ENCODE measurements at places on chromosomes 12 and 14.

- no peak for DNase-seq
Measured at GRCh38 chr12:96187956-96188355, 6.2 kb upstream of the ELK3 start.

DNA sequence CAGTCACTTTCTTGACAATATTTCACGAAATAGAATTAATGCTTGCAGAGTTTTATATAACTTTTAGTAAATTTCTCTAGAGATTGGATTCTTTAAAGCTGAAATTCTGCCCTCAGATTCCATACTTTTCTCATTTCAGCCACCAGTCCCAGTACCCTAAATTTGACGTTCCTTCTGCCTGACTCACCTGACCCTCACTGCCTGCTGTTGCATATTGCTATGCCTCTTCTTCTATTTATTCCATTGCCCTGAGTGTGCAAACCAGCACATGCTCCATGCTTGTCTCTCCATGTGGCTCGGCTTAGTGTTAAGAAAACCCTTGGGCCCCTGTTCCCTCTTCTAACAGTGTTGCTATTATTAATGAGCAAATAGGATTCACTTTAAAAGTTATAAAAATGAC is 533.3 kb downstream of the LRFN5 start:
- DNase-seq = no peak

DNA sequence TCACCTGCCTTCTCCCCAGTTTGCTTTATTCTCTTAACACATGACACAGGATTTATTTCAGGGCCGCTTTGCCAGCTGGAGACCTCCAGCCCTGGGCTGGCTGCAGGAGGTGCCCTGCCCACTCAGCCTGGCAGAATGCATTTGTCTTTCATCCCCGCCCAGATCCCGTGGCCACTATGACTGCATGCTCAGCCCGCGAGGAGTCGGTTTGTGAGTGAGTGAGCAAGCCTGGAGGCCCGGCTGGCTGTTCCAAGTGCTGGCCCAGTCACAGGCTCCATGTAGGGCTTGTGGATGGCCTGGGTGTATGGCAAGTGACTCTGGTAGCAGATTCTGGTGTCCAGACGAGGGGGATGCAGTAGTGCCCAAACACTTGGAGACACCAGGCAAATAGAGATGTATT is 2.1 kb downstream of the TDP1 start:
- DNase-seq = no peak

DNA sequence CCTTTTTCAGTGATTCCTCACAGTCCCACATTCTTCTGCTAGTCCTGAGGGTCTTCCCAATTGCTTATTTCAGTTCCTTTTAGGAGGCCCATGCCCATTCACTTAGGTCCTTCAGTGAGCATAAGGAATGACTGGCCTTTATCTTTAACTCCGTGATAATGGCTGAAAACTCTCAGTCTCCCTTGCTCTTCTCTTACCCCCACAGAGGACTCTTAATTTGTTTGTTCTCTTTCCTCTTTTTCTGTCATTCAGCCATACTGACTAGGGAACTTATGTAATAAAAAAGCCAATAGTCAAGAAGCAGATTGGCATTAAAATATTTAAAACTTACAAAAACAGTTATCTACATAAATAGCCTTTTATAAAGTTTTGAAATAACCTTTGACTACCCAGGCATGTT is 17.1 kb upstream of the VDR start:
- no peak for DNase-seq

- no peak for DNase-seq
Measured at GRCh38 chr14:101564819-101565698, 3.8 kb downstream of the DIO3 start.
